ENCODE measurements at places on chromosomes 16 and 17.

GRCh38 chr16:57676553-57677085 is 8.5 kb downstream of the ADGRG3 start:
- no peak for DNase-seq

- DNase-seq, result no peak
Observed at GRCh38 chr17:43956222-43956621, 2.5 kb upstream of the PYY start.

GRCh38 chr17:66715076-66715675 is 119.7 kb upstream of the CACNG5 start:
- DNase-seq, result no peak

DNA sequence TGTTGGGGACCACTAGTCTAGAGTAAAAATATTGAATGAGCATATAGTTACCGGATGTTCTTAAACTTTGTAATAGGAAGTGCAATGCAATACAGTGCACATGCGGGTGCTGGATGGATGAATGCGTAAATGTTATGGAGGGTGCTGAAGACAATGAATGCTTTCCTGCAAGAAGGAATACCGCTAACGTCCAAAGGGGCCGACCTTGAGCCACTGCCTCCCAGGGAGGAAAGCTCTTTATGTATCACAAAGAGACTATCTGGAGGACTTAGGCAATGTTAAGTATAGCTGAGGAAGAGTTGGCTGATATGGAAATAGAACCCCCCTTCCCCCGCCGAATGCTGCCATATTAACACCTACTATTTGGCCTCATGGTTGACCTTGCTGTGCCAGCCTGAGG is 27.5 kb upstream of the SHCBP1 start:
- DNase-seq, result no peak

DNA sequence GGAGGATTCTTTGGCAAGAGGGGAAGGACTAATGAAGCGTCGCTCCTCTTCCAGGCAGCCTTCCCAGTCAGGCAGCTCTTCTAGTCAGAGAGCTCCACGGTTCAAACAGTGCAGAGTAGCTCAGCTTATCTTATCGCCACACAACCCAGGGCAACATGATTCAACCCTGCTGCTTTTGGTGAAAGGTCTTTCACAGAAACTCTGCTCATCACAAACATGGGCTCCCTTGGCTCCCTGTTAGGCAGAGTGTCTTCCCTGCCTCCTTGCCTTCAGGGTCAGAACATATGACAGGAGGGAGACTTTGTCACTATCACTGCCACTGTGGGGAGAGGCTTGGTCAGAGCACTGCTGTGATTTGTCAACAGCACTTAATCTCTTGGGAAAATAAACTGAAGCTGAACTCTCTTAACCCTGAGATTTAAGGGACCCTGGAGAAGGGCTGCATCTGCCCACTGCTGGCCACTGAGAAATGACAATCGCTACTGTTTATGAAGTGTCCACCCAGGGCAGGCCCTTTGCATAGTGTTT is 6.9 kb upstream of the SLC13A2 start:
- no peak for DNase-seq

- peak; percentile 9 for DNase-seq
Observed at GRCh38 chr17:80220736-80221215, 549 bp downstream of the SLC26A11 start.

GRCh38 chr16:88901718-88902337 is 35.4 kb upstream of the PABPN1L start:
- DNase-seq, result no peak

- DNase-seq, result no peak
Observed at GRCh38 chr16:24972608-24973220, 42.5 kb downstream of the ARHGAP17 start.

GRCh38 chr16:22933173-22933572 is 119.2 kb downstream of the HS3ST2 start:
- no peak for DNase-seq

DNA sequence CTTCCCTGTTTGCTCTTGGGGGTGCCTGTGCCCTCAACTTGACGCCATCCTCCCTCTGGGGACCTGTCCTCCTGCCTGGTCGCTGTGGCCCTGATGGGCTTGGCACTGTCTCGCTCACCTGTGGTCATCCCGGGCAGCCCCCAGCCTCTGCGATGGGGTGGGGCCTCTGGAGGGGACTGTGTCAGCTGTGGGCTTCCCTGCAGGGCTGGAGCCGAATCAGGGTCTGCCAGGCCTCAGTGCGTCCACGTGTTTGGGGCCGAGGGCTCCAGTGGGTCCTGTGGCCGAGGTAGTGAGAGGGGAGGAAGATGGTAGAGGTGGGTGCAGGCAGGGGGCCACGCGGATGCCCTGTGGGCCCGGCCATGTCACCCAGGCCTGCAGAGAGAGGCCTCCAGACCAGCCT is 8.0 kb downstream of the PIGQ start:
- no peak for DNase-seq

GRCh38 chr16:68264128-68265077 is at the start of gene SLC7A6:
Gene SLC7A6 (plus strand): TSS chr16:68264526. CDS start chr16:68274727, 10,201 bp downstream.
- peak; percentile 74 for DNase-seq

GRCh38 chr16:54069601-54070239 is 216.9 kb downstream of the IRX3 start:
- no peak for DNase-seq

DNA sequence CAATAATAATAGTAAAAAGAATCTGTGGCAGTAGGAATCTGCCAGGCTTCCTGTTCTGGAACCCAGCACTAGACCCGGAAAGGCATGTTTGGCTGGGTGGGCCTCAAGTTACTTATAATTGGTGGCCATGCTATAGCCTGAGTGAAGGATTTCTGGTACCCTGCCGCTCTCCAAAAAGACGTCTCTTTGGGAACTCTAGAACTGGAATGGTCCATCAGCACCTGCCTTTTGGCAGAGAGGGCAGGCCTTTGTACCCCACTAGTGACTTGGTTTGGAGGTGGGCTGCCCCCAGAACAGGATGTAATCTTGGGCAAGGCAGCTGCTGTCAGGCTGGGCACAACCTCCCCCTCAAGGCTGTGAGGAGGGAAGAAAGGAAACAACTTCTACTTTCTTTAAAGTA is 29.3 kb upstream of the ST6GALNAC1 start:
- DNase-seq, result no peak

DNA sequence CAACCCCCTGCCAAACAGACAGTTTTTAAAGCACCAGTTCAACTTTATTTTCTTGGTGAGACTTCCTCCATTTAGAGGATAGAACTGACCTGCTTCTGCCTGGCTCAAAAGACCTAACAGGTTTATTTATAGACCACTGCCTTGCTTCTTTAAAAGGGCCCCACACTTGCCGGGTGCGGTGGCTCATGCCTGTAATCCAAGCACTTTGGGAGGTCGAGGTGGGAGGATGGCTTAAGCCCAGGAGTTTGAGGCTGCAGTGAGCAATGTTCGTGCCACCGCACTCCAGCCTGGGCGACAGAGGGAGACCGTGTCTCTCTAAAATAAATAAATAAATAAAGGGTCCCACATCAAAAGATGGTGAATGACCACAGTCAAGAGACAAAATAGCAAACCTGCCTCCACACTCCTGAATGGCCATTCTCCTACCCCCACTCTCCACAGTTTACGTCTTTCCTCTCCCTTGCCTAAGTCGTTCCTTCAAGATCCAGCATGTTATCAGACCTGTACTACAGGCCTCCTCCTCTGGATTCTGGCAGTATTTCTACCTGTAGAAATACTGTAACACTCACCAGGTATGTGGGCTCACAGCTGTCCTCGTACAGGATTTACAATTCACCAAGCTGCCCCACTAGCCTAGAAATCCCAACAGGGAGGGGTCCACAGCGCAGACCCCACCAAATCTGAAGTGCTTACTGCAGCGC is 95.6 kb downstream of the SMG6 start:
- DNase-seq, result no peak

GRCh38 chr16:84214451-84215066 is 23.6 kb downstream of the ADAD2 start:
- DNase-seq, result no peak

DNA sequence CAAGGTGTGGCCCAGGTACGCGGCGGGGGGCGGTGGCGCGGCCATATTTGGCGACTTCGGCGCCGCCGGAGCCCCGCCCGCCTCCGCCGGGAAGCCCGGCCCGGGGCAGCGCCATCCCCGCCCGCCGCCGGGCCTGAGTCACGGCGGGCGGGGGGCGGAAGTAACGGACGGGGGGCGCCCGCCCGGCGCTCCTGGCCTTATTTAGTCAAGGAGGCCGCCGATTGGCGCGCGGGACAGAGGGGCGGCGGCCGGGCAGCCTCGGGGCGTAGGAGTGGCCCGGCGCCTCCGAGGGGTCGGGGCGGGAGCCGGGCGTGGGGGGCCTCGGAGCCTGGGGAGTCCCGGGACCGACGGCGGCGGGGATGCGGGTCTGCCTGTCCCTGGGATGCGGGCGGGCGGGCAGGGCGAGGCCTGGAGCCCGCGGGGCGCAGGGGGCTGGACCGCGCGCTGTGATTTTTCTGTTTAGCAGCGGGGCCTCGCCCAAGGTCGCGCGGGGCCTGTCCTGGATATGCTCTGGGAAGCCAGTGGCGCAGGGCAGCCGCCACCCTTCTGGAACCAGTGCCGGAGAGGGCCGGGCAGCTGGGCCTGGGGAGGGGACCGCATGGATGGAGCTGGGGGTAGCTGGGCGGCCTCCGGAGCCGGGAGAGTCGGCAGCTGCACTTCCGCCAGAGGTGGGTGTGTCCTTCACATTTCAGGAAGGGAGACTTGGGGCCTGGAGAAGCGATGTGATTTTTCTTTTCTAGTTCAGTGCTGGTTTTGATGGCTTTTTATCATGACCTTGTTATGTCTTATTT is 2.3 kb upstream of the ACTG1 start:
- DNase-seq, result peak; percentile 61

GRCh38 chr17:65799454-65799853 is 238.0 kb upstream of the AXIN2 start:
- DNase-seq, result no peak

GRCh38 chr16:85536073-85536410 is 77.1 kb upstream of the GSE1 start:
- DNase-seq, result no peak

DNA sequence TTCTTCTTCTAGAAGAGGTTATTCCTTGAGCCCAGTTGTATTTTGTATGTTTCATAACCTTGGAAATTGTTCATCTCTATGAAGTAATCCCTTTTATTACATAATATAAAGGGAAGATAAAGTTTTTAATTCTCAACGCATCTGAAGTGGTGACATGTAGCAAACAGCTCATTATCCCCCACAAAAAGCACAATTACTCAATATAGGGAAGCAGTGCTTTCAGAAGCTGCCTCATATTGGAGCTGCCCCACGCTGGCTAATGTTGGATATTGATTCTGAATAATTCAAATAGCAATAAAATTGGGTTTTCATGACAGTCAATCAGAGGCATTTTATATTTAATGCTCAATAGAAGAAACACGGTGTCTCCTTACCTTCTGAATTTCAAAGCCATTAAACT is 604.3 kb upstream of the RBFOX1 start:
- DNase-seq, result no peak

DNA sequence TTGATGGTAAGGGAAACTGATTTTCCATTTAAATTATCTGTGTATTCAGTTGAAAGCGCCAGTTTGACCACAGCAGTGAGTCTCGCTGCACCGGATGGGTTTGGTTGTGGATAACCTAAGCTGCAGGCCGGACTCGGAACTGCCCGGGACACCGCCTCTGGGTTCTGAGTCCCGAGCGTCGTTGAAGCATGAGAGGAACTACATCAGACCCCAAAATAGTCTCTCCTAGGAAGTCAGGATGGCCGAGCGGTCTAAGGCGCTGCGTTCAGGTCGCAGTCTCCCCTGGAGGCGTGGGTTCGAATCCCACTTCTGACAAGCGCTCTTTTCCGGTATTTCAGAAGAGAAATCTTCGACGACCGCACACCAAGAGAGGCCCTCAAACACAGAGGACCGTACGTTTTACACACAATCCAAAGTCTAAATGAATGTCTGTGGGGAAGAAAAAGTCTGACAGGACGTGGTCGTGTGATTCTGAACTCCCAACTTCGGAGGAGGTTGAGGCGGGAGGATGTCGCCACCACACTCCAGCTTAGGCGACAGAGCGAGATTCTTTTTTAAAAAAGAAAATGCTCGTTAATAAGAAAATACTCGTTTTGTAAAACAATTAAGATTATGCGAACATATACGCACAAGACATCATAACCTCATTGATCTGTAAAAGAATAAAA is 15.4 kb upstream of the PLLP start:
- peak; percentile 76 for DNase-seq

- no peak for DNase-seq
Observed at GRCh38 chr16:84563786-84564420, 54.0 kb downstream of the COTL1 start.

GRCh38 chr17:45092911-45093430 is 31.9 kb downstream of the NMT1 start:
- no peak for DNase-seq

- no peak for DNase-seq
Observed at GRCh38 chr16:48580925-48581500, 29.0 kb downstream of the N4BP1 start.

- DNase-seq, result no peak
Observed at GRCh38 chr16:35195864-35196216, 1736.4 kb downstream of the TP53TG3F start.

- DNase-seq, result no peak
Observed at GRCh38 chr16:2953706-2954627, 10.1 kb upstream of the KREMEN2 start.

DNA sequence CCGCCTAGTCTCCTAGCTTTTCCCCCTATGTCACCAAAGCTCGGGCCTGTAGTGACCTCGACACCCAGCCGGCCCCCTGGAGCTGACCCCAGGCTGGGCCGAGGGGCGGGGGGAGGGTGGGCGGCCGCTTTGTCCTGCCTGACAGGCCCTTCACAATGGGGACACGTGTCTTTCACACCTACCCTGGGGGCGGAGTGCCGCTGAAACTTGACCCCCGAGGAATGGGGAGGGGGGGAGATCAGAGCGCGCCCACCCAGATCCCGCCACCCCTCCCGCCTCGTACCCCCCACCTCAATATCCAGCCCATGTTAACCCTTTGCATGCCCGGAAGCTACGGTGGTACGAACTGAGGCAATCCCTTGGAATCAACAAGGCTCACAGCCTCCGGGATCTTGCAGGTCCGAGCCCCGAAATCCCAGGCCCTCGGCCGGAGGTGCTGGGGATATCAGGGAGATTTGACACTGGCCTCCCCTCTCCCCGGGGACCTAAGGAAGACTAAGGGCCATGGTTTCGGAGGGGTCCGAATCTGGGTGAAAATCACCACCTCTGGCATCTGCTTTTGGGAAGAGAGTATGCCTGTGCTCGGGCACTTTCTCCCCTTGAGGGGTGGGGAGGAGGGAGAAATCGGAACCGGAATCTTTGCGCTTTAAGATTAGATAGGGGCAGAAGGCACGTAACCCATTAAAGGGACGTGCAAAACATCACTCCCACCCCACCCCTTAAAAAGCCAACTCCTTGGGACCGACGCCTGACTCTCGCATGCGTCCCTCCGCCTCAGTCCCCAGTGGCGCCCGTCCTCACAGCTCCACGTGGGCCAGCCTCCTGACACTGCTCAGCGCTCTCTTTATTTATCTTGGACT is 2.6 kb downstream of the NOG start:
- no peak for DNase-seq

DNA sequence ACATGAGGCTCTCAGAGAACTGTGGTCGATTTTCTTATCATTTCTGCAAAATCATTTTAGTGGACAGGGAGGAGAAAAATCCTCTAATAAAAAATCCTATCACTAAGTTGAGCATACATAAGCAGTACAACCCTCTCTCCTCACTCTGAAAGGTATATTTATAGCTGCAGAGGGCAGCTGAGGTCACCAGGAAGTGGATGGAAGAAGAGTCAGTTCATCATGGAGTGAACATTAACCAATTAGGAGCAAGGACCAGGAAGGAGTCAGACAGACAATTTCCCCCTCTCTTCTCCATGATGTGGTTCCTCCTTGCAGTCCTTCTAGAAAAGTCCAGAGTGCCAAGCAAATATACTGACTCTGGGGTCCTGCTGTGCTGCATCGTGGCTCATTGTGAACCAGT is 253.7 kb downstream of the TOX3 start:
- DNase-seq, result no peak
